ENCODE measurements at places on chromosomes 7 and 10. TPM values are rescaled to one million over a fixed set of nuclear protein-coding genes. Genes with fewer than 3 reads are reported as not detected.

GRCh38 chr7:75045881-75046280 lies 27.7 kb downstream of the RCC1L start:
- H3K27me3 ChIP-seq, result no peaks in the 10 kb centered on the region
- no peak for DNase-seq
- H3K36me3 ChIP-seq, result no peaks in the 10 kb centered on the region
- H3K4me3 ChIP-seq, result no peak overlapping the region
- no peak overlapping the region for H3K27ac ChIP-seq

- DNase-seq, result no peak
- no peak overlapping the region for H3K27ac ChIP-seq
- no peak overlapping the region for H3K4me3 ChIP-seq
- H3K4me1 ChIP-seq, result no peaks in the 10 kb centered on the region
Observed at GRCh38 chr10:64617085-64617484, 1095.9 kb downstream of the REEP3 start.

DNA sequence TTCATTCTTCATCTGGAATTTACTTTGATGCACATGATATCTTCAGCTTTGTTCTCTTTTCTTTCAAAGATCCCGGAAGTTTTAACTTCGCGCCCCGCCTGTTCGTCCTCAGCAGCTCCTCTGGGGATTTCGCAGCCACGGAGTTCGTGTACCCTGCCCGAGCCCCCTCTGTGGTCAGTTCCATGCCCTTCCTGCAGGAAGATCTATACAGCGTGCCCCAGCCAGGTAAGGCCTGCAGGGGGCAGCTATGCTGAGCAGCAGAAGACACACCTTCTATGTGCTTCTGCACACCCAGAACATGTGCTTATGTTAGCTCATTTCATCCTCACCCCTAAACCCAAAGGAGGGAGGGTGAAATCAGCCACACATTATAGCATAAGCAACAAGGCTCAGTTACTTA lies 79.7 kb upstream of the LYZL2 start:
- H3K27me3 ChIP-seq, result no peaks in the 10 kb centered on the region
- no peak overlapping the region for H3K4me3 ChIP-seq
- no peaks in the 10 kb centered on the region for H3K36me3 ChIP-seq
- no peak for DNase-seq

DNA sequence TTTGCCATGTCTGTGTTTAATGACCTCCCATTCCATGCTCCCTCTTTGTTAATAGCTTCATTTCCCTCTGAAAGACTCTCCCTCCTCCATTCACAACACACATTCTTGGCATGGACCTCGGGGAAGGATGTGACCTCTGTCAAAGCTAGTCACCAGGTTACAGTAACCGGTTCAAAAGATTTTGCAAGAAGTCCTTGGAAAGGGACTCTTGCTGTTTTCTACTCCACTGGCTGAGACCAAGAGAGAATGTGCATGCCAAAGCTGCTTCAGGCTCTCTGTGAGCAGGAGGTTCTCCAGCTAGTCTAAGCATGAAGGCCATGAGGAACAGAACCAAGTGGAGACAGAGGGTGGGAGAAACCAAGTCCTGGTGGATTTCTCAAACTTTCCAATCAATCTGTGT lies 732.6 kb downstream of the CCSER2 start:
- H3K4me1 ChIP-seq, result no peaks in the 10 kb centered on the region
- no peaks in the 10 kb centered on the region for H3K36me3 ChIP-seq

DNA sequence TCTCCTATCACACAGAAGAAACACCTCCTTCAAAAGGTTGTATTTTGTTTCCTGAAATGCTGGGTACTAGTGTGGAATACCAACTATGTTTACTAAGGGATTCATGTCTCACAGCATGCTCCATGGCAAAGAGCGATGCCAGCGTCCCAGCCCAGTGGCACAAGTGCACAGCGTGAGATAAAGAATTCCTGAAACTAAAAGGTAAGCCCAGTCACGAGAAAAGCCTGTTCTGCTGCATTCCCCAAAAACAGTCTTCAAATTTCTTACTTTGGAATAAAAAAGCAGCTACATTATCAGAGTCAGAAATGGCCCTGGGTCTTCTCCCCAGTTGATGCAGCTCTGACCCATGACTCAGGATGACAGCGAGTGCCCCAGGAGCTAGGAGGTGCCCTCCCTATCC lies 53.1 kb upstream of the DDC start:
- H3K4me1 ChIP-seq, result no peaks in the 10 kb centered on the region
- no peak overlapping the region for H3K27ac ChIP-seq
- no peaks in the 10 kb centered on the region for H3K36me3 ChIP-seq
- H3K27me3 ChIP-seq, result no peaks in the 10 kb centered on the region
- H3K4me3 ChIP-seq, result no peak overlapping the region
- DNase-seq, result no peak

DNA sequence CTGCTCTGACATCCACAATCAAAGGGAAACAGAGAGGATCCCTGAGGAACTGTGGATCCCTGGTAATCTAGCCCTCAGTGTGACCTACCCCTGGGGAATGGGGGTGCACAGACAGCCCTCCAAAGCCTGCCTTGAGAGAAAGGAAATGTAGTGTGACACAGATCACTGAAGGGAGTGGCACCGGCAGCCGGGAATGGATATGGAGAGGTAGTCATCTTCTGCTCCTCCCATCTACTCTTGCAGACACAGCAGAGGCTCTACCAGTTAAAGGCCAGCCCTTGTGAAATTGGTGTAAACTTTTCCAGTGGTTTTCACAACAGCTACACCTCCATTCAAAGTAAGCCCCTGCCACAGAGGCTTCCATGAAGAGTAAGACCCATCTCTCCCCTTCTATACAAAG lies 144.4 kb downstream of the PCDH15 start:
- no peak overlapping the region for H3K27ac ChIP-seq
- no peaks in the 10 kb centered on the region for H3K4me1 ChIP-seq
- no peak overlapping the region for H3K4me3 ChIP-seq
- no peak for DNase-seq

GRCh38 chr10:99387071-99387470 lies 43.4 kb downstream of the GOT1 start:
- H3K27ac ChIP-seq, result no peak overlapping the region
- H3K4me1 ChIP-seq, result no peaks in the 10 kb centered on the region
- DNase-seq, result no peak

The MYL10 gene
- total RNA-seq, result not detected

DNA sequence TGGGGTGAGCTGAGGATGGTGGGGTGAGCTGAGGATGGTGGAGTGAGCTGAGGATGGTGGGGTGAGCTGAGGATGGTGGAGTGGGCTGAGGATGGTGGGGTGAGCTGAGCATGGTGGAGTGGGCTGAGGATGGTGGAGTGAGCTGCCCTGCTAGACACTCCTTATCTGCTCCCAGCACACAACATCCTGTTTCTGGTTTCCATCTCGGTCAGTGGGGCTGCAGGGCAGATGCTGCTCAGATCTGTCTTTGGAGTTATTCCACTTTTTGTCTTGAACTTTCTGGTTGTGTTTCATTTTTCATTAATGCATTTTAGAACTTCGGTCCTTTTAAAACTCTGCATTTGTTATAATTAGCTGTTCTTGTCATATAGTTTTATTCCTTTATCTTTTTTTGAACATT lies 67.9 kb upstream of the ANTXRL start:
- no peaks in the 10 kb centered on the region for H3K4me1 ChIP-seq
- no peak overlapping the region for H3K27ac ChIP-seq
- no peak overlapping the region for H3K4me3 ChIP-seq
- no peaks in the 10 kb centered on the region for H3K36me3 ChIP-seq
- no peaks in the 10 kb centered on the region for H3K27me3 ChIP-seq

The HGF gene
- 8.6 TPM for total RNA-seq

GRCh38 chr7:118878336-118878735 lies 653.8 kb downstream of the ANKRD7 start:
- H3K27ac ChIP-seq, result no peak overlapping the region
- no peaks in the 10 kb centered on the region for H3K4me1 ChIP-seq
- H3K27me3 ChIP-seq, result no peaks in the 10 kb centered on the region
- no peaks in the 10 kb centered on the region for H3K36me3 ChIP-seq
- DNase-seq, result no peak

The NPC1L1 gene
- total RNA-seq, result 0.16 TPM

GRCh38 chr10:13953371-13953770 lies 366.6 kb downstream of the PRPF18 start:
- H3K27me3 ChIP-seq, result no peaks in the 10 kb centered on the region
- no peaks in the 10 kb centered on the region for H3K4me1 ChIP-seq
- H3K4me3 ChIP-seq, result no peak overlapping the region

- peak within 1 kb of the TSS; percentile 36 for H3K4me3 ChIP-seq
- H3K36me3 ChIP-seq, result no peaks in the 10 kb centered on the region
- H3K27ac ChIP-seq, result no peak within 1 kb of the TSS
- H3K27me3 ChIP-seq, result peaks cover 100% of the 10 kb centered on the region
- no peaks in the 10 kb centered on the region for H3K4me1 ChIP-seq
Observed at GRCh38 chr7:35253710-35254495, at the start of gene TBX20. TSS of gene TBX20 (minus strand) at chr7:35254100. CDS start at chr7:35253620, 480 bp downstream.

GRCh38 chr10:73156054-73156453 lies 11.8 kb downstream of the ECD start:
- H3K4me3 ChIP-seq, result no peak overlapping the region
- DNase-seq, result no peak
- H3K27ac ChIP-seq, result no peak overlapping the region
- no peaks in the 10 kb centered on the region for H3K4me1 ChIP-seq
- H3K36me3 ChIP-seq, result peaks cover 7% of the 10 kb centered on the region

DNA sequence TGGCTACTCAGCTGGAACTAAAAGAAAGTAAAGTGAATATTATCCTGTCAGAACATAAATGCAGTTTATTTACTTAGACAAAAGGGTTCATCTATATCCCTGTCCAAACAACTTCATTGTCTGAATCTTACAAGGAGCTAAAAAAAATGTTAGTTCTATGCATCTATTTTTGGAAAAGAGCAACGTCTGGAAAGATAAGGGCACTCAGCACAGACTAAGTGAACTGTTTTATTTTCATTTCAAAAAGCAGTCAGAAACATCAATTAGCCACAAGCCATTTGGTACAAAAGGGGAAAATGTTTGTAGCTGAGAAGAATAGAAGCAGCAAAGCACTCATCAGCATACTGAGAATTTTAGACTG lies 245.5 kb downstream of the FOXP2 start:
- no peaks in the 10 kb centered on the region for H3K27me3 ChIP-seq
- no peak overlapping the region for H3K27ac ChIP-seq
- DNase-seq, result no peak
- H3K36me3 ChIP-seq, result no peaks in the 10 kb centered on the region
- no peak overlapping the region for H3K4me3 ChIP-seq
- H3K4me1 ChIP-seq, result no peaks in the 10 kb centered on the region

DNA sequence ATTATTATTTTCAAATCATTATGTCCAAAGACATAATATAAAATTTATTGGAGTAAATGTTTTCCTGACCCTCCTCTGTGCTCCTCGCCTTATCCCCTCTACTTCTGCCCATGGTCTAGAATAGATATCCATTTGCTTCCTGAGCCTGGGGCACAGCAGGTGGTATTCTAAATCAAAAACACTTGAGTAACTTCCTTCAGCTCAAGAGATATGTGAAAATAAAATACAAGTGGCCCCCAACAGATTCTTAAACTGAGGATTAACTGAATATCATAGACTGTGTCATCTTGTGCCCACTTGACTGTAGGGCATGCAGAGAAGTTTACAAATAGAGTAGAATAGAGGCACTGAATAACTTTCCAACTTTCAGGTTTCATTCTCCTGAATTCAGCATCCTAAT lies 59.1 kb downstream of the HGF start:
- no peak overlapping the region for H3K4me3 ChIP-seq
- DNase-seq, result no peak
- no peaks in the 10 kb centered on the region for H3K27me3 ChIP-seq

The MYL7 gene
- total RNA-seq, result not detected

GRCh38 chr7:50327443-50327842 lies 22.9 kb downstream of the IKZF1 start:
- no peaks in the 10 kb centered on the region for H3K27me3 ChIP-seq
- H3K4me1 ChIP-seq, result no peaks in the 10 kb centered on the region
- no peak for DNase-seq
- no peaks in the 10 kb centered on the region for H3K36me3 ChIP-seq
- H3K4me3 ChIP-seq, result no peak overlapping the region
- no peak overlapping the region for H3K27ac ChIP-seq

DNA sequence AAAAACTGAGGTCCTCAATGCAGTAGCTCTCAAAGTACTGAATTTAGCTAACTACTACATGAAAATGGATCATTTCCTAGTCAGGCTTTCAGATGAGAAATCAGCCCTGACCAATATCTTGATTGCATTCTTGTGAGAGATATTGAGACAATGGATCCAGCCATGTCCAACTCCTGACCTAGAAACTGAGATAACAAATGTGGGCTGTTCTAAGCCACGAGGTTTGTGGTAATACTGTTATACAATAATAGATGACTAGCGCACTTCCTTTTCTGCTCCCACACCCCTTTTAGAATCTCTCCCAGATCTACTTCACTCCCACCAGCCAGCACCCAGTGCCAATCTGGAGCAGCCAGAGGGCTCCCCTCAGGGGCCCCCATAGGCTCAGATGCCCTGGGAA lies 209.3 kb upstream of the KMT2E start:
- no peak overlapping the region for H3K27ac ChIP-seq
- no peak overlapping the region for H3K4me3 ChIP-seq
- no peaks in the 10 kb centered on the region for H3K36me3 ChIP-seq
- DNase-seq, result no peak

GRCh38 chr7:43653891-43654504 lies 71.1 kb downstream of the STK17A start:
- no peaks in the 10 kb centered on the region for H3K27me3 ChIP-seq
- H3K27ac ChIP-seq, result no peak overlapping the region

GRCh38 chr7:111873326-111873646 lies 311.0 kb upstream of the IMMP2L start:
- H3K27ac ChIP-seq, result no peak overlapping the region
- H3K4me1 ChIP-seq, result no peaks in the 10 kb centered on the region
- DNase-seq, result no peak
- H3K36me3 ChIP-seq, result no peaks in the 10 kb centered on the region
- H3K4me3 ChIP-seq, result no peak overlapping the region
- H3K27me3 ChIP-seq, result no peaks in the 10 kb centered on the region

The CALHM3 gene
- total RNA-seq, result not detected

DNA sequence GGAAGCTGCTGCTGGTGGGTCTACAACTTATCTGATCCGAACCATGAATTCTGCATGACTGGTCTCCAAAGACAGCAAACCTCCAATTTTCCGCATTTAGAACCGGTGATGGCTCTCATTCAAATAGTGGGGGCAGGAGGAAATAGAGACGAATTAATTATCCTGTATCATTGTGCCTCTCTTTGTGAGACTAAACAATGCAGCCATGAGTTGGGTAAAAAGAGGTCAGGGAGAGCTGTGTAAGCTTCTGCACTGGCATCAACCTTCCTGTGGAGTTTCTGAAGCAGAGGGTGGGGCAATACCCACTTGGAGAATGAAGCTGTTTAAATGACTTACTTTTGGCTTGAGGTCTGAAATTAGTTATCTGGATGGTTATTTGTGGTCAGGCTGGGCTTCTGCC lies 266.4 kb downstream of the SORCS3 start:
- H3K27me3 ChIP-seq, result no peaks in the 10 kb centered on the region
- no peaks in the 10 kb centered on the region for H3K4me1 ChIP-seq
- no peak overlapping the region for H3K4me3 ChIP-seq
- no peak overlapping the region for H3K27ac ChIP-seq

GRCh38 chr7:2066251-2066919 lies 166.4 kb downstream of the MAD1L1 start:
- H3K4me3 ChIP-seq, result no peak overlapping the region
- H3K27ac ChIP-seq, result no peak overlapping the region
- H3K27me3 ChIP-seq, result no peaks in the 10 kb centered on the region
- H3K4me1 ChIP-seq, result no peaks in the 10 kb centered on the region
- no peaks in the 10 kb centered on the region for H3K36me3 ChIP-seq
